IPS DF 19.7 (cell line): ENCODE measurements at places on chromosomes 6 and 20.

GRCh38 chr20:63287697-63288580, 5.0 kb upstream of the COL20A1 start:
- DNase-seq: no peak

DNA sequence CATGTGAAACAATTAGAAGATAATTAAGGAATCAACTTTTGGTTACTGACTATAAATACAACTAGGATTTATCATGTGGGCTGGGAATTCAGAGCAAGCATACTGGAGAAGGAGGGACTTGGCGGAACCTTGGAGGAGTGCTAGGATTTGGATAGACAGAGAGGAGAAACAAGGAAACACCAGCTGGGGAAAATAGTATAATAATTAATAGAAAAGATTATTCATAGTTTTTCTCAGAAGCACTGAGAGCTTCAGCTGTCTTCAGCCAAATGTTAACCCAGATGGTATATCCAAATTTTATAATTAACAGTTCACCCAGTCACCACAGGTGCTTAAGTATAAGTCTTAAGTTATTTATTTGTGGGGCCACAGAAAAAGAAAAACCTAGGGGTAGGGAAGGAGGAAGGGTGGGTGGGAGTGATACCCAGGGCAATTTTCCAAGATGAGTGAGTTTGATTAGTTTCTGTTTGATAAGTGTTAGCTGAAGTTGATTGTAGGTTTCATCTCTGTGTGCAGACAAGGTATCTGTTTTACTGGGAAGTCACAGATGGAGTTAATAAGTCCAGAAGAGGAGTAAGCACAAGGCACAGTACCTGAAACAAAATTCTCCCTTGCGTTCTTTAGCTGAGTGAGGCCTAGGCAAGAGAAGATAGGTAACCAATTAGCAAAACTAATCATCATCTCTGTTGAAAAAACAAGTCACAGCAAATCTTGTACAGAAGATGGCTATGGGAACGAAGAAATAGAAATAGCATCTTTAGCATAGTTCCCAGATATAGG, 175.5 kb downstream of the TFAP2B start:
- no peak for DNase-seq

DNA sequence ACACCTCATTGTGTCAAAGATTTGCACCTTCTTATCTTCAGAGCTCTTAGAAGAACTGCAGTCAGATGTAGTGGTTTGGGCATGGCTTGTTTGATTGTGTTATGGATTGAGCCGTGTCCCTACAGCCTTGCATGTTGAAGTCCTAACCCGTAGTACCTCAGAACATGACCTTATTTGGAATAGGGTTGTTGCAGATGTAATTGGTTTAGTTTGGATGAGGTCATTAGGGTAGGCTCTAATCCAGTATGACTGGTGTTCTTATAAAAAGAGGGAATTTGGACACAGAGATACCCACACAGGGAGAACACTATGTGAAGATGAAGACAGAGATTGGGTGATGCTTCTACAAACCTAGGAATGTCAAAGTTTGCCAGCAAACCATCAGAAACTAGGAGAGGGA, 35.4 kb upstream of the PHACTR2 start:
- no peak for DNase-seq

DNA sequence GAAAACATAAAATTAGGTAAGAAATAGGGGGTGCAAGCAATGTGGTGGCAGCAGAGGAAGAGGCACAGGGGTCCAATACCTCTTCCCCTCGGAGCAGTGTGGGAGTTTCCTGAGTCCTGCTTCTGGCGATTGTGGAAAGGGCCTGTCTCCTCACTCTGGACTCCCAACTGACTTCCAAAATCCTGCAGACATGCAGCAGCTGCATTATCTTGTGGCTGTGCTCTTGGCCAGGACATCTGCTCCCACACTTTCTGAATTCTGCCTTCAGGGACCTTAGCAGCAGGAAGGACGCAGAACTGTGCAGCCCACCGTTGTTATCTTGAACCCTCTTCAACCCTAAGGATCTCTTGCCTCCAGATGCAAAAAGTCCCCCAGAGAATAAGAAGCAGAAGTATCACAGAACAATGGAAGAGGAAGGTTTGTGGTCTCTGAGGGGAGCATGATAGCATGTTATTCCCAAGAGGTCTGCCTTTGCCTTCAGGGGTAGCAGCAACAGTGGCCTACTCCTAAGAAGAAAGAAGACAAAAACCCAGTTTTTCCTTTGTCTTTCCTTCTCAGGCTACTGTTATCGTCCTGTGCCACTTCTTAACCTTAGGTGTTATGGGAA, 102.5 kb upstream of the EMILIN3 start:
- no peak for DNase-seq

DNA sequence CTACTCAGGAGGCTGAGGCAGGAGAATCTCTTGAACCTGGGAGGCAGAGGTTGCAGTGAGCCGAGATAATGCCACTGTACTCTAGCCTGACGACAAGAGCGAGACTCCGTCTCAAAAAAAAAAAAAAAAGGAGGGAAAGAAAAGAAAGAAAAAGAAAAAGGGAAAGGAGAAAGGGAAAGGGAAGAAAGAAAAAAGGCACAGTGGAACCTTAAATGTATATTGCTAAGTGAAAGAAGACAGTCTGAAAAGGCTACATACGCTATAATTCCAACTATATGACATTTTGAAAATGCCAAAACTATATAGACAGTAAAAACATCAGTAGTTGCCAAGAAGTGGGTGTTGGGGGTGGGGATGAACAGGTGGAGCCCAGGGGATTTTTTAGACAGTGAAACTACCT, 16.2 kb downstream of the PPIL4 start:
- no peak for DNase-seq

- no peak for DNase-seq
Observed at GRCh38 chr6:13405961-13406477, 77.7 kb upstream of the TBC1D7 start.

DNA sequence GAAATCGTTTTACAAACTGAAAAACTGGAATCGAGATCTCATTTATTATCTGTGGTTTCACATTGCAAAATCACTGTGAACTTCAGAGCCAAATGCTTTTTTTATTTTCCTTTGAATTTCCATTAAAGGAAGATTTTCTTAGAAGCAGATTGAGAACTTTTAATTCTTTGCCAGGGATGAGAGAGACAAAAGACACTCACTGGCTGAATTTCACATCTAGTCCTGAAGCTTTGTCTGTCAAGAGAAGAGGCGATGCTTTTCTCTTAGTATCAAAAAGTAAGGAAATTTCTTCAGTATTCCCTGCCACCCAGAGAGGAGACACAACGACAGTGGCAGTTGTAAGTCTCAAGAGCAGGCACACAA, 141.8 kb downstream of the TMEM200A start:
- no peak for DNase-seq

DNA sequence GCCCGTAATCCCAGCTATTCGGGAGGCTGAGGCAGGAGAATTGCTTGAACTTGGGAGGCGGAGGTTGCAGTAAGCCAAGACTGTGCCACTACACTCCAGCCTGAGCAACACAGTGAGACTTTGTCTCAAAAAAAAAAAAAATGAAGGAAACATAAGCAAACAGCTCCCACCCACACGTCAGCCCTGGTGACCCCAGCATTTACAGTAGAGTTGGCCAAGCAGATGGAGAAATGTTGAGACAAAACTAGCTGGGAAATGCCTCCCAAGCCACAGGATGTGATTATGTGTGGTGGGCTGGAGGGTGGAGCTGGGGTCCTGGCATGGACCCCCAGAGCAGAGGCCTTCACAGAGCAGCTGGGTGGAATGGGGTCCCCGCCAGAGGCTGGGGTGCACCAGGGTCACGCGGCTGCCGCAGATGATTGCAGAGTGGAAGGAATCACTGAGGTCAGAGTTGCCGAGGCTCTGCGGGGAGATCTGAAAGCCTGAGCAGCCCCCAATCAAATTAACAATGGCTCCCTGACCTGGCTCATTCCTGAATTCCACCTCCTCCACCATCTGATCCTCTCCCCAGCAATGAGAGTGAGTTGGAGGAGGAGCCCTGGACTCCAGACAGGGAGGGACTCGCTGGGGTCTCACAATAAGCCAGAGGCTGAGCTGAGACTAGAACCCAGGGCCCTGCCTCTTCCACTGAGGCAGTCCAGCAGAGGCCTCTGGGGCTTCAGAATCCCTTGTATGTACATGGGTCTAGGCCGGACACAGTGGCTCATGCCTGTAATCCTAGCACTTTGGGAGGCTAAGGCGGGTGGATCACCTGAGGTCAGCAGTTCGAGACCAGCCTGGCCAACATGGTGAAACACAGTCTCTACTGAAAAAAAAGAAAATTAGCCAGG, 34.7 kb upstream of the TGM2 start:
- no peak for DNase-seq

DNA sequence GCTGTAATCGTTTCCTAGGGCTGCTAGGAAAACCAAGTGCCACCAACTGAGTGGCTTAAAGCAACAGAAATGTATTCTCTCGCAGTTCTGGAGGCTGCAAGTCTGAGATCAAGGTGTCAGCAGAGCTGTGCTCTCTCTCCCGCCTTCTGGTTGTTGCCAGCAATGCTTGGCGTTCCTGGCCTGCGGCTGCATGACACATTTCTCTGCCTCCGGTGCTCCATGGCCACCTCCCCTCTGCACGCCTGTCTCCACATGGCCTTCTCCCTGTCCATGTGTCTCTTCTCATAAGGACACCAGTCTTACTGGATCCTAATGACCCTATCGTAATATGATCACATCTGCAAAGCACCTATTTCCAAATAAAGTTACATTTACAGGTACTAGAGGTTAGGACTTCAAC, 91.7 kb upstream of the AKAP12 start:
- DNase-seq: no peak

DNA sequence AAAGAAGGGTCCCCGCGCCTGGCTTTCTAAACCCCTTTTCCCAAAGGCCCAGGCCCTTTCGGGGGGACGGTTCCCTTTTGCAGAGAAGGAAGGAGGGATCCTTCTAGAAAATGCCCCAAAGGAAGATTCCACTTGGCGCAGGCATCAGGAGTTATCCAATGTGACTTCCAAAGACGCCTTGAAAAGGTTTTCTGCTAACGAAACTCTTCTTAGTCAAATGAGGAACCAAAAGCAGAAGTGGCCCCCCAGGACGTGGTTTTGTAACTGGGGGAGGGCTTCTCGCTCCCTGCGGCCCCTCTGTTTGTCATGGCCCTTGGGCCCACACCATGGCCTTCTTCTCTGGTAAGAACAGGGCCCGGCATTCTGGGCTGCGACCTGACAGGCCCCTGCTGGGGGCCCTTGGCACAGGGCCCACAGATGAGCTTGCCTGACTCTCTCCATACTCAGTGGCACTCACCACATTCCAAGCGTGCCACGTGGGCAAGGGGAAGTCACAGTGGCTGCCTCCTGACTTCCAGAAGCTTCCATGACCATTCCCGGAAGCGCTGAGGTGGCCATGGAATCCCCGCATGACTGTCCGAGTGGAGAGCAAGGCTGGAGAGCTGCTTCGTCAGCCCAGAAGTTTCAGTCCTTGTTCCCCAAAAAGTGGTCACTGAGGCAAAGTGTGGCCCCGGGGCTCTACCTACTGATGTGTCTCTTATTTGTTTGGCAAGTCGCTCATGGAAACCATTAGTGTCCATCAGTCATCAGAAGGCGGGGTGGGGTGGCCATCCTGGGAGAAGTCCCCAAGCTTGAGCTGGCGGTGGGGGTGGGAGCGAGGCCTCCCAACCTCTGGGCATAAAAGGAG, 834 bp upstream of the CTSZ start:
- no peak for DNase-seq

GRCh38 chr6:47853766-47854165, 71.9 kb downstream of the OPN5 start:
- DNase-seq: no peak

- DNase-seq: no peak
Observed at GRCh38 chr6:50807035-50807434, 11.6 kb upstream of the TFAP2B start.

GRCh38 chr6:87293526-87293925, 28.9 kb upstream of the SMIM8 start:
- no peak for DNase-seq
